Activated T-cell treated with anti-CD3 and anti-CD28 coated beads for 48 hours (primary cell): ENCODE measurements at places on chromosomes 3 and 15.

- DNase-seq, result peak; percentile 8
Measured at GRCh38 chr15:75694241-75695182, 18.1 kb downstream of the CSPG4 start.

GRCh38 chr3:70000028-70000410, 486 bp downstream of the SAMMSON start:
- no peak for DNase-seq

GRCh38 chr3:159629329-159630084, 359.1 kb upstream of the IL12A start:
- DNase-seq, result no peak

GRCh38 chr3:49930922-49931321, 1.3 kb upstream of the MON1A start:
- no peak for DNase-seq

DNA sequence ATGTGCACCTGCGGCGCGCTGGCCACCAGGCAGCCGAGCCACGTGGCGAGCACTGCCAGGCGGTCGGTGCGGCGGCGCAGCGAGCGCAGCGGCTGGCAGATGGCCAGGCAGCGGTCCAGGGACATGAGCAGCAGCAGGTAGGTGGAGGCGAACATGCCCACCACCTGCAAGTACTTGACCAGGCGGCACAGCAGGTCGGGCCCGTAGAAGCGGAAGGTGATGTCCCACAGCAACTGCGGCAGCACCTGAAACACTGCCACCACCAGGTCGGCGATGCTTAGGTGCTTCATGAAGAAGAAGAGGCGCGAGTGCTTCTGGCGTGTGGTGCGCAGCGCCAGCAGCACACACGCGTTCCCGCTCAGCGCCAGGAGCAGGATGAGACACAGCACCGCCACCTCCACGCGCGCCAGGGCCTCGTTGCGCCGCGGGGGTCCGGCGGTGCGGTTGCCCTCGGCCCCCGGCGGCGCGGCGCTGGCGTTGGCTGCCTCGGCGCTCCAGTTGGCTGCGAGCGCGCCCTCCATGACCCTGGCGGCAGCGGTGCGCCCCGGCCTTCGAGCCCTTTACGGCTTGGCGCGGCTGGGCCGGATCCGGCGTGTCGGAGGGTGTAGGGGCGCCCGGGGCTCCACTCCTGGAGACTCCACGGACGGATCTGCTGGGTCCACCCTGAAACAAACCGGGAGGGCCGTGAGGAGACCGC, 1.6 kb downstream of the OXTR start:
- peak; percentile 6 for DNase-seq

DNA sequence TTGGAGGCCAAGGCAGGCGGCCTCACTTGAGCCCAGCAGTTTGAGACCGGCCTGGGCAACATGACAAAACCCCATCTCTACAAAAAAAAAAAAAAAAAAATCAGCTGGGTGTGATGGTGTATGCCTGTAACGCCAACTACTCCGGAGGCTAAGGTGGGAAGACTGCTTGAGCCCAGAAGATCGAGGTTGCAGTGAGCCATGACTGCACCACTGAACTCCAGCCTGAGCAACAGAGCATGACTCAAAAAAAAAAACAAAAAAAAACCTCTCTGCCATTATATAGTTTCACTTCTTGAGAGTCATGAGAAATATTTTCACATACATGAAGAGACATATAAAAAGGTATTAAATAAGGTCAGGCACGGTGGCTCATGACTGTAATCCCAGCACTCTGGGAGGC, 45.9 kb upstream of the CP start:
- no peak for DNase-seq

GRCh38 chr3:31096661-31097395, 202.4 kb upstream of the GADL1 start:
- no peak for DNase-seq

DNA sequence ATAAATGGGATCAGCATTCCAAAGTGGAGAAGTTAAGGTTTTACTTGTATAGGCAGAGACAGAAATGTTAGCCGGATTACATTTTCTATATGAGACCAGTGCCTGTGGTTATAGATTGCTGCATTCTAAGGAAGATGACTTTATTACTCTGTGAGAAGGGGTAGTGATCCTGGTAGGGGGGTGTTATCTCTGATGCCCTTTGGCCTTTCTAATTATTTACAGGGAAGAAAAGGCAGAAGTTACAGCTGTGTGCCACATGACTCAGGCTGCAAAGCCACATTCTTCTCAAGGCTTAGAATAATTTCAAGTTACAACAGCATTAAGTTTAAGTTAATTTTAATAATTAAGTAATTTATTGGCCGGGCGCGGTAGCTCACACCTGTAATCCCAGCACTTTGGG, 2.2 kb upstream of the TMC3 start:
- no peak for DNase-seq

DNA sequence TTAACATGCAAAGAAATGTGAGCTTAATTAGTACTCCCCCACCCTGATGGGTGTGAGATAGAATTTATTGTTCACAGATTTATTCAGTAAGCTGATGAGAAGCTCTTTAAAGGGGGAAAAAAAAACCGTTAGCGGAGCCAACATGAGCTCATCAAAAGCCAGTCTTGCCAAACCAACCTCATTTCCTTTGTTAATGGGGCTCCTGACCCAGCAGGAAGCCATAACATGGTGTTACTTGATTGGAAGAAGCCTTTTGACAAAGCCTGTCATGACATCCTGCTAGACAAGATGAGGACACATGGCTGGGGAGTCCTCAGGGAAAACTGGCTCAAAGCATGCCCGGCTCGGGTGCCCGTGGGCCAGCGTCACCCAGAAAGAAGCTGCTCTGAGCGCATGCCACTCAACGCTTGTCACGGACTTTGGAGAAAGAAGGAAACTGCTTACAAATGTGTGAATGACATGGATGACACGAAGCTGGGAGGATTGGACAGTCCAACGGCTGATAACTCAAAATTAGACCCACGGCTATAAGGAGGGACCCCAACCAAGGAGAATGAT, 64.6 kb downstream of the SLCO2A1 start:
- no peak for DNase-seq

GRCh38 chr15:41584636-41585126, 25.7 kb downstream of the TYRO3 start:
- DNase-seq, result no peak

GRCh38 chr3:45105855-45106671, 40.1 kb downstream of the CDCP1 start:
- peak; percentile 68 for DNase-seq

DNA sequence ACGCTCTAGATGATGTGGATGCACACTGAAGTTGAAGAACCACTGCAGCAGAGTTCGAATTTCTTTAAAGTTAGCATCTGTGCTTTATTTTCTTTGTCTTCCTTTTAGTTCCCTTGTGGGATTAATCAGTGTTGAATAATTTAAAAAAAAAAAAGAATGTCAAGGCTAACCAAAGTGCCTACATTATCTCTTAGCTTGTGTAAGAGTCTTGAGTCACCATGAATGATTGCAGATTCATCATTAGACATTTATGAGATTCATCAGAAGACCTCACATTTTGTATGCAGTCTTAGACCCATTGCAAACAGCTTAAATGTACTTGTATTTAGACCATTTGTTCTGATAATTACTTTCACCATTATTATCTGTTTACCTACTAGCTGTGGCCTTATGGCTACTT, 182.2 kb downstream of the FNDC3B start:
- no peak for DNase-seq

GRCh38 chr3:73143821-73144237, 82.4 kb downstream of the EBLN2 start:
- DNase-seq, result no peak

DNA sequence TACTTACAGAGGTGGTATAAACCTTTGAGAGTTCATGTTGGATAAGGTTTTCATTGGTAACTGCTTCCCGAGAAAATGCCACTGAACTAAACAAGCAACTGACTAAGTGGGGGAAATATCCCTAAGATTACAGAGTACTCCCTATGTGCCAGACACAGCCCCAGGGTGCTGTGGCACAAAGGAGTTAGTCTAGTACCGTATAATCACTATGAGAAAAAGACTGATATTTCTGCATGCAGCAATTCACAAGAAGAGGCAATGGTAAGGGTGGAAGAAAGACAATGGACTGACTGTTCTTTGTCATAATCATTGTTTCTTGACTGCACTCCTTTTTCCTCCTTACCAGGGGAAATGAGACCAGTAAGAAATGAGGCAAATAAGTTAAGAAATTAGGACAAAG, 20.0 kb upstream of the SLC25A26 start:
- no peak for DNase-seq

DNA sequence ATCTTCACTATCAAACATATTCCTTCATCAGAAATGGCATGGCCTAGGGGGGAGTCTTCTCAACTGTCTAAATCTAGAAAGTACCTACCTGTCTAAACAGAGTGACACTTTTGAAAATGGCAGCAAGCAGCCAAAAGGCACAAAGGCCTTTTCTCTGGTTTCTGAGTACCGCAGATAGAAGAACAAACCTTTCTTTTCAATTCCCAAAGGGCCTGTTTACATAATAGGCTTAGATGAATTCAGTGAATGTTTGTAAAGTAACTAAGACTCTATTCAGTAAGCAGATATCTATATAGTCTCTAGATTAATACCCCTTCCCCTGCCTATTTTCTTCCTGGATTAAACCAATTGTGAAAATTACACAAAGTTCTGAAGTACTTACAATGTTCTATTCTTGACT, 7.1 kb downstream of the MYEF2 start:
- DNase-seq, result no peak

- no peak for DNase-seq
Measured at GRCh38 chr3:176505878-176506621, 691.2 kb downstream of the TBL1XR1 start.

DNA sequence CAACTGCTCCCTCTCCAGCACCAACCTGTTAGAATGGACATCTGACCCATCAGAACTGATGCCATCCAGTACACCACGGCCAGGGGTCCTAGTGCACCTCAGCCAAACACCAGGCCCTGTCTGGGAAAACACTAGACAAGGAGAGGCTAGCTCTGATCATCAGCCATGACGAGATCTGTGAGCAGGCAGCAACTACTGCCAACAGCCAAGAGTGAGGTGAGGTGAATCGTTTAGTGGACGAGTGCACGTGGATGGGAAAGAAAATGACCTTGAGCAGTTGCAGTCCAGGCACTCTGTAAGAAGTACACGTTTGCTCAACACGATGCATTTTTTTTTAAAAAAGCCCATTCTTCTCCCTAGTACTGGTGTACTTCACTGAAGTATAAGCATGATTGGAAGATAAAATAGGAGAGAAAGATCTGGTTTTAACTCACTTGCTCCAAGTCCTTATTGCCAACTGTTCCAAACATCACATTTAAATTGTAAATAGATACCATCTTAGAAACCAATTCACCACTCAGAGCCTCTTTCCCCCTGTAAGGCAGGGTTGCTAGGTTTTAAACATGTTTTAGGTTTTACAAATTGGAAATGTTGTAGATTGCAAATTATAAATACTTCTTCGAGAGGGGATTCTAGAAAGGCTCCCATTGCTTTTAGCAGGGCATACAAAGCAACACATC, 5.7 kb downstream of the ST8SIA2 start:
- DNase-seq, result no peak

DNA sequence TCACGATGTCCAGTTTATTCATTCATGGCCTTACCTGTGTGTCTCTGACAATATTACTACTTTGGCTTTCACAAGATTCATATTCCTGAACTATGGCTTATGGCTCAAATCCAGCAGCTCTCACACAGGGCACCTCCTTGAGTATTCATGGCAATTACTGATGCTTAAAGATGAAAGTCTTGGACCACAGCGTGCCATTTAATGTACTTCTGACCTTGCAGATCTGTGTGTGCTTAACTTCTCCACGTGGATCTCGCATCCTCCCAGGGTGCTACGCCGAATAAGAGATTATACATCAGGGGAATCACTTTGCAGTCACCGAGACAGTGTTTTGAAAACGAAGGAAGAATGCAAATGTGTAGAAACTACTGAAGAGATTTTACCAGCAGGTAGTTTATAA, 147.5 kb downstream of the TNIK start:
- no peak for DNase-seq

DNA sequence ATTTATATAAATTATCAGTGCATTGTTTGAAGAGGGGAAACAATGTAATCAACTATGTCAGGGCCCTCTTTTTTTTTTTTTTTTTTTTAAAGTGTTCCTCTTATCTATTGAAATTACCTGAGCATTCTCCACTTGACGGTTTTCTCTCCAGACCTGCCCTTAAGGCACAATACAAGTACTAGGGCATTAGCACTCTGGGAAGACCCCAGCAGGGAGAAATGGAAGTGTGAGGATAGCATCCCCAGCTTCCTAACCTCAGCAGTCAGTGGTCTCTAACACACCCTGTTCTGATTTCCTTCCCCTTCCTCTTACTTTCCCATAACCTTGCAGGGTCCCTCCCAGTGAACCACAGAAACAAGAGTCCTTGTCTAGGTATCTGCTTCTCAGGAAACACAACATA, 458.3 kb upstream of the ARL6 start:
- no peak for DNase-seq

DNA sequence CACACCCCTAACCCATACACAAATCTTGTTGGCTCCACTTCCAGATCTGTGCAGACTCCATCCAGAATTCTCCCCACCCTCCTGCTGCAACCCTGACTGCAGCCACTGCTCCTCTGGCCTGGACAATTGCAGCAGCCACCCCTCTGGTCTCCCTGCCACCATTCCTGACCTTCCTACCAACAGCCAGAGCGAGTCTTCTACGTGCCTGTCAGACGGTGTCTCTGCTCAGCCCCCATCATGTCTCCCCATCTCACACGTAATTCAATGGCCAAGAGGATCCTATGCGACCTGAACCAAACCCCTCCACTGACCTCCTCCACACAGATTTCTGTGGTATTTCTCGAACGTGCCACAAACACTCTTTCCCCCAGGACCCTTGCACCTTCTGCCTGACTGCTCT, 103.3 kb downstream of the TPRA1 start:
- no peak for DNase-seq

GRCh38 chr3:46903341-46904302, 26.1 kb downstream of the PTH1R start:
- DNase-seq, result no peak

- DNase-seq, result no peak
Measured at GRCh38 chr15:99850517-99850916, 117.3 kb upstream of the LYSMD4 start.

GRCh38 chr15:36807134-36807764, 227.8 kb downstream of the CDIN1 start:
- DNase-seq, result no peak

GRCh38 chr3:123637131-123637530, 52.3 kb upstream of the HACD2 start:
- no peak for DNase-seq

DNA sequence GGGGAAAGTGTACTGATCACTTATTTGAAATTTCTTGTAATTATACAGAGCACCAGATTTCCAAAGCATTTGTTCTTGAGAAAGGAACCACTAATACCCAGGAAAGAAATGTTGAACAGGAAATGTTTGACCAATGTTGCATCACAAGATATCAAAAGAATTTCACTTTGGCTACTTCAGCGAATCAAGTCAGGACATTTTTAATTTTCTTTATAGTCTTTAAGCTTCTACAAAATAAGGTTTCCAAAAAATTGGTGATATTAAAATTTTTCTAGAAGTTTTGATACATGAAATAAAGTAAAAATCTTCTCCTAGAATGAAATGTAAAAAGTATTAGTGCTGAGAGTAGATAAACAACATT, 421.9 kb downstream of the MECOM start:
- DNase-seq, result no peak

GRCh38 chr3:61570813-61571212, 9.4 kb downstream of the PTPRG start:
- no peak for DNase-seq
